ENCODE measurements at places on chromosomes 13 and 19.

DNA sequence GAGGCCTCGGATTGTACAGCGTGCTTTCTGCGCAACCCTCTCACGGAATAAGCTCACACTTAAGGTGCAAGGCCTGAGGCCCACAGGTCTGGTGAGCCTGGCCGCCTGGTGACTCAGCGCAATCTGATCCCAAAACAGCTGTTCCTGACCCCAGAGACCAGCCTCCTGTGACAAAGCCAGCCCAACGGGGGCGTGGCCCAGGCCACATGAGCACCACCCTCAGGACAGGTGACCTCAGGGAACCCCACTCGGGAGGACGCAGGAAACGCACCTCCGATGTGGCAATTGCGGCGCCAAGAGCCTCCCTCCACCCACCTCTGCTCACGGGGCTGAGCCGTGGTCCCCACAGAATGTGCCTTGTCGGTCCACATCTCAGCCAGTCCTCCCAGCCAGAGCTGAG is 26.4 kb downstream of the GRTP1 start:
- DNase-seq = no peak

DNA sequence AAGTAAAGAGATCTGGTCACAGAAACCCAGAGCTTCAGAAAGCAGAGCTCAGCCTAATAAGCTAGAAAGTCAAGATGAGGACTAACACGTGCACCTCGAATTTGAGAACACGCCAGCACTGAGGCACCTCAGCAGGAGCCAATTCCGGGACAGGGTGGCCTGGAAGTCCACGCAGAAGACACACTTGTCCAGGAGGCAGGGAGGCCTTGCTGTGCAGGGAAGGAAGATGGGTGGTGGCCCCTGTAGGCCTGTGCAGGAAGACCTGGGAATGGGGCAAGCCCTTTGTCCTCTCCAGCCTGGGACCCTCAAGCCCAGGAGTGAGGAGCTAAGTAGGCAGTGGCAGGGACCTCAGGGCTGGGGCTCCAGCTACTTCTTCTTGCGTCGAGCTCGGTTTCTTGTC is 16.3 kb upstream of the VSTM2B start:
- no peak for DNase-seq

- DNase-seq = no peak
Observed at GRCh38 chr19:4851551-4852290, 15.7 kb downstream of the PLIN3 start.

- no peak for DNase-seq
Observed at GRCh38 chr19:44907613-44908012, 2.0 kb downstream of the APOE start.

DNA sequence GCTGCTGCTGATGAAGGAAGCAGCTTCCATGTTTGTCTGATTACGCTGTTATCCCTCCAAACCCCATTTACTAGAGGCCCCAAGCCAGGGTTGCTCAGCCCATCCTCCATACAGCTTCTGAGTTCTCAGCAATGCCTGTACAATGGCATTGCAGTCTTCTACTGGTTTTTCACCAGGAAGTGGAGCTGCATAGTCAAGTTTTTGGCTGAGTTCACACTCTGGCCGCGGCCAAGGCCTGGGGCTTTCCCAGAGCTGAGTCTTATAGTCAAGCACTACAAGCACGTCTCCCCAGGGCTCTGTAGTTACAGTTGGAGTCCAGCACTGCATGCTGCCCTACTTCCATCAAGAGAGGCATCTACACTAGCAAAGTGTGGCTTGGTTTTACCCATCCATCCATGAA is 182.5 kb downstream of the POU4F1 start:
- no peak for DNase-seq

- no peak for DNase-seq
Observed at GRCh38 chr13:87403748-87404432, 267.3 kb upstream of the SLITRK5 start.

- DNase-seq = peak; percentile 26
Observed at GRCh38 chr13:46389457-46390451, 2.7 kb upstream of the RUBCNL start.

GRCh38 chr13:29835280-29836061 is 14.9 kb downstream of the UBL3 start:
- DNase-seq = no peak

Measured in forelimb muscle (tissue), 1 donor.